ENCODE measurements at places on chromosomes 4 and X.

DNA sequence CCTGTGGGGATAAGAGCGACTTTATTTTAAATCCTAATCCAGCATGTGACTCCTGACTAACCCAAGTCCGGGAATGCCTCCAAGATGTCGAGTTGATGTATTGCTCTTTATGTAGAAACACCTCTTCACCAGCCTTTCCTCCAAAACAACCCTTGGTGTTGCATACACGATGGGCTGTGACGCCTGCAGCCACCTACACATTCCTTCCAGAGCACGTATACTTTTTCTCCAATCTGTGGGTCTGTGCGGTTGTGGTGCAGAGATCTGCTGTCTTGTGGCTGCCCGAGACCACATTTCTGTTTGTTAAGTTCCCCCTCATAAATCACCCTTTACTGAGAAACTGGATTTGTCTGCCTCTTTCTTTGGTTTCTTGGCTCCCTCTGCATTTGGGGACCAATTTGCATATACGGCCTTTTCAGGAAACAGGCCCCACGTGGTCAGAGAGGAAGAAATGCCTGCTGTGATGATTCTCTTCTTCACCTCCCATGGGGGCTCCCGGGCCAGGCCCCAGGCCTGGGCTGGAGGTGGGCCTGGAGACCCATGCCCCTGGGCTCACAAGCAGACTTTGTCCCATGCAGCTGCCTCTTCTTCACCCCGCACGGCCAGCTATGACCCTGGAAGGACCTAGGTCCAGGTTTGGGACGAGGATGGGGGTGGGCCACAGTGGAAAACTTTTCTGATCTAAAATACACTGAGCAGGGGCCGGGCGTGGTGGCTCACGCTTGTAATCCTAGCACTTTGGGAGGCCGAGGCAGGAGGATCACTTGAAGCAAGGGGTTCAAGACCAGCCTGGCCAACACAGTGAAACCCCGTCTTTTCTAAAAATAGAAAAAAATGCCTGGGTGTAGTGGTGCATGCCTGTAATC, 21.4 kb upstream of the AFAP1 start:
- no peak for DNase-seq

- no peak for DNase-seq
Measured at GRCh38 chr4:31391976-31392375, 671.8 kb downstream of the PCDH7 start.

DNA sequence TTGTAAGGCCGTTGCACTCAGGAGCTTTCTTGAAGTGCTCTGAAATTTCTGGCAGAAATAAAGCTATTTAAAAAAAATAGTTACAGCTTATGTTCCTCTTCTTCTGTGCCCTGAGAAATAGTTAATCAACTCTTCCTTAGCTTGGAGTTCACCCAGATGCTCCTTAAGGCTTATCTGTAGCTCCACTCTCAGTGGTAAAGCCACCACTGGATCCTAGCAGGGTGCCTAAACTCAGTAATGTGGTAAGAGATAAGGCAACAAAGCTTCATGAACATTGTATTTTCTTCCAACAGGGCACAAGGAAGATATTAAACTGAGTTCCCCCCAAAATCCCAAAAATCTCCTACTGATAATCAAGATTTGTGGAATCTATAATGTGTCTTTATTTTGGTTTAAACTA, 299.5 kb downstream of the MAPK10 start:
- no peak for DNase-seq

- no peak for DNase-seq
Measured at GRCh38 chrX:22652596-22652995, 347.2 kb upstream of the DDX53 start.

- DNase-seq, result no peak
Measured at GRCh38 chr4:79065262-79065661, 126.0 kb upstream of the PAQR3 start.

GRCh38 chr4:121957266-121957665, 5.4 kb upstream of the TRPC3 start:
- DNase-seq, result no peak

DNA sequence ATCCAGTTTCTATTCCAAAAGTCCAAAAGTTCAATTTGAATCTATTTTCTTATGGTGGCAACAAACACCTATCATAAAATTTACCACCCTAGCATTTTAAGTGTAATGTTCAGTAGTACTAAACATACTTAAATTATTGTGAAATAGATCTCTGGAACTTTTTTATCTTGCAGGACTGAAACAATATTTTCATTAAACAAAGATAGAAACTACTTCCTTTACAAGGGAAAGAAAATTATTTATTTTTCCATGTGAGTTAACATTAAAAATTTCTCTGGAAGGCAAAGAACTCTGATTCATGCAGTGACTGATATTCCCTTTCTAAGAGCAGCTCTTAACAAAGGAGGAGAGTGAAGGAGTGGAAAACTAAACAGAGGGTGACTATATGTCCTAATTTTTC, 40.2 kb downstream of the ADH7 start:
- no peak for DNase-seq

GRCh38 chr4:165605811-165606210, 227.0 kb downstream of the CPE start:
- DNase-seq, result no peak

- DNase-seq, result no peak
Measured at GRCh38 chrX:131985526-131986049, 37.5 kb upstream of the STK26 start.
